ENCODE measurements at places on chromosomes 2 and 18.

DNA sequence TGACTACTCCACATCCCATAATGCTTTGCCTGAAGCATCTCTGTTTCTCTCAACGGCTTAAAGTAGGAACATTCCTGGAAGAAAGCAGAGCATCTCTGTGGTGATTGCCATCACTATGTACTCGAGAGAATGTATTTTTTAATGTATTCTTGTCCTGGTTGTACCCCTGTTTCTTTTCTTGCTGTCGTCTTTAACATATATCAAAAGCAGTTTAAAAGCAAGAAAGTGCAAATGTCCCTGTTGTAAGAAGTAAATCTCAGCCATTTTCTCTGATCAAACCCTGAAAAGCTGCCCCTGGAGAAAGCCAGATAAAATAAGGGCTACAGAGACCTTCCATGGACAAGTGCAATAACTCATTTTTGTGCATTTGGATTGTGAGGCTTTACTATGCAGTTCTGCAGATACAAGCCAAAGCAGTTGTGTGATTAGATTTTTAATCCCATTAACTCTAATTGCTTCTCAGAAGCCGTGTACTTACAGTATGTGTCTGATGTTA is 70.8 kb downstream of the XIRP2 start:
- no peak for DNase-seq

DNA sequence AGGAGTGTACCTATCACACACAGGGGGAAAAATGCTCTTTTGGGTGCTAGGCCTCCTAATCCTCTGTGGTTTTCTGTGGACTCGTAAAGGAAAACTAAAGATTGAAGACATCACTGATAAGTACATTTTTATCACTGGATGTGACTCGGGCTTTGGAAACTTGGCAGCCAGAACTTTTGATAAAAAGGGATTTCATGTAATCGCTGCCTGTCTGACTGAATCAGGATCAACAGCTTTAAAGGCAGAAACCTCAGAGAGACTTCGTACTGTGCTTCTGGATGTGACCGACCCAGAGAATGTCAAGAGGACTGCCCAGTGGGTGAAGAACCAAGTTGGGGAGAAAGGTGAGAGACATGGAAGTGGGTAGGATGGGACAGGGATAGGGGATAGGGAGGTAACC is 12.2 kb downstream of the DHRS9 start:
- no peak for DNase-seq

DNA sequence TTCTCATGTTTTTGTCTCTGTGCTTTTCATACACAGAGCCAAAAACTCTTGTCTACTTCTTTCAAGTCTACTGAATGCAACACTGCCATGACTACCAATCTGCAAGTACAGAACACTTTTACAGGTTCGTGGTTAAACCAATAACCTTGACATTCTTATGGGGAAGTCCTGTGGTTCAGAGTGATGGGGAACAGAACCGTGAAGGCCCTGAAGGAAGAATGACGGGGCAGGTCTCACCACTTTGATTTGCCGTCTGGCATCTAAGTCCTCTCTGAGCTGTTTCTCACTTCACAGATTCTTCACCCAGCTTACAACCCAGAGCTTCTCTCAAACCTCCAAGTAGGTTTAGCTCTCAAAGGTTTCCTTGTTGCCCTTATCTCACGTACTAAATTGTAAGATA is 117.5 kb upstream of the SNTG2 start:
- no peak for DNase-seq

DNA sequence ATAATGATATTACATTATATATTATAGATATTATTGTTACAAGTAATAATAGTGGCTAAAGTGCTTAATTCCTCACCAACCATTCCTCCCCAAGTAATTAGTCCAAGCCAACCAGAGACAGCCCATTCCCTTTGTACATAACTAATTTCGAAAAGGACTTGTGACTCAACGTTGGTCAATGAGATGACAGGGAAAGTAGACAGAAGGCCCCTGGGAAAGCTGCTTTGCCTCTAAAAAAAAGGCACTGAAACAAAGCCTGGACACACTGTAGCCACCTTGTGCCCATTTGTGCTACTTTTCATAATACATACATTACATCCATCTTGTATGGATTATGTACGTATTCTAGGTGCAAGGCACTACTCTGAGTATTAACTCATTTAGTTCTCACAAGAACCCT is 28.8 kb downstream of the COLEC12 start:
- DNase-seq, result no peak

DNA sequence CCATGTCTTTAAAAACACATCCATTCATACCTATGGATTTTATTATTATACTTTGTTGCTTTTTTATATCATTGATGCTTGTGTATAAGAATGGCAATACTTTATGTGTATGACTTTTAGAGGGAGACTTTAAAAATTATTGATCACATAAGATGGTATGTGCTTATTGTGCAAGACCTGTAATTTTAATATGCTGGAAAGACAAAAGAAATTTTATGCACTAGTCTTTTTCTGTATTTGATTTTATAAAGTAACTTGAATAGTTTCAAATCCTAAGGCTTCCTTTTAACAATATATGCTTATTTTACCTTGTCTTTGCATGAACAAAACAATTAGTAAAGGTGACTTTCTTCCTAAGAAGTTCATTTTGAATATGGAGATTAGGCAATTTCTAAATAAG is 226.4 kb downstream of the PARD3B start:
- DNase-seq, result no peak

DNA sequence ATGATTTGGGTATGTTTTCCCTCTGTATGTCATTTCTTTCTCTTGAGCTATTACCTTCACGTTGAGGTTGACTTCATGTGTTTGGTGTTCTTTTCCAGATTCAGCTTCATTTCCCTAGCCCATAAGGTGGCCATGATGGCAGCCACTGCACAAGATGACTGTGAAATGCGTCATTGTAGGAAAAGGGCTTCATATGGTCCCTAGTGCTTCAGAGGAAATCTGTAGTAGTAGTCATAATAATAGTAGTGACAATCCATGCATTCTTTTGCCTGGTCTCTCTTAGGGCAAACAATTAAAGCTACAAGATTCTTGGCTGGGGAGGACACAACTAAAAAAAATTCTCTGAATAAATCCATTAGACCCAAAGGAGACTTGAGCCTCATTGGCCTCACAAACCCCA is 28.4 kb downstream of the AOX1 start:
- no peak for DNase-seq

GRCh38 chr2:64540615-64541014 is 16.5 kb downstream of the AFTPH start:
- DNase-seq, result no peak

- DNase-seq, result no peak
These were observed 665.4 kb downstream of the BCL11A start for GRCh38 chr2:59888015-59888414.

- peak; percentile 79 for DNase-seq
These were observed 649.1 kb downstream of the NYAP2 start for GRCh38 chr2:226048611-226049010.

Data from mammary epithelial cell (primary cell).